Activated T-helper 17 cell treated with anti-CD3 and anti-CD28 coated beads, Interleukin-2, amount 50 U/mL, for 72 hours (primary cell): ENCODE measurements at places on chromosomes 1 and 21. TPM values are rescaled to one million over a fixed set of nuclear protein-coding genes. Genes with fewer than 3 reads are reported as not detected.
A peak's percentile ranks its signal among the peaks of the same experiment; 100 is the strongest.

DNA sequence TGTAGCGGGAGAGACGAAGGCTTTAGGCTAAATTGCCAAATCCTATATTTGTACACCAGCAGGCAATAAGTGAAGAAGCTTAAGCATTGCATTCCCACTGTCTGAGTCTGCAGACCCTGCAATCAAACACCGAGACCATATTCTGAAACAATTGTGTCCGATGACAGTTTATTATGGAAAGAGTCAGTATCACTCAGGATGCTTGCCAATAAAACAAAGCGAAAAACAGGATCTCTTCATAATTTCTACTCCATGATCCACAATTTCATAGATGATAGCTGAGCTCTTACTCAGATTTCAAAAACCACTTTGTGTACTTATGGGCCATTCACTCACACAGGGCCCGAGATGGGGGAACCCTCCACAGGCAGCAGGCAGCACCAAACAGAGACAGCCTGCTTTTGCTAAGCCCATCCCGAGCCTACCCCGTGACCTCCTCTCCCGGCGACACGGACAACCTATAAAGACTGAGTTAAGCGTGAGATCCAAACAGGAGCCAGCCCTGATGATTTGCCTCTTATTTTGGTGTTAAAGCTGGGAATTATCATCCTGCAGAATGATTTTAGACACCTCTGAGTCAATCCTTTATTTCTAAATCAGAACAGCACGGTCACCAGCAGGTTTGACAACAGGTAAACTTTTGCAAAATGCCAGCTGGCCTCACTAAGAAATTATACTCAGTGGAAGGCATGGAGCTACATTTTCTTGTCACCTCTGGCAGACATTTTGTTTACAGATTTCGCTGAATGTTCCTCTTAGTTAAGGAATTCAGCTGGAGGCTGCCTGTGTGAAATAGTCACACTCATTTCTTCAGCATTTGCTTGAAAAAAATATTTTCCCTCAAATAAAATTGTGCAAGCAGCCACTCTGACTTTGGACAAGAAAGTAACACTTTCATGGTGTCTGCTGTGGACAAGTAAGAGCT, 212.4 kb downstream of the GPATCH2 start:
- no peak for ATAC-seq

GRCh38 chr1:3899754-3900149, 320 bp downstream of the C1orf174 start:
- no peak for ATAC-seq

Gene CEP85
- total RNA-seq = 37.7 TPM

Gene NR0B2
- not detected for total RNA-seq

GRCh38 chr1:188089461-188089860, 1260.7 kb downstream of the PLA2G4A start:
- ATAC-seq = no peak

DNA sequence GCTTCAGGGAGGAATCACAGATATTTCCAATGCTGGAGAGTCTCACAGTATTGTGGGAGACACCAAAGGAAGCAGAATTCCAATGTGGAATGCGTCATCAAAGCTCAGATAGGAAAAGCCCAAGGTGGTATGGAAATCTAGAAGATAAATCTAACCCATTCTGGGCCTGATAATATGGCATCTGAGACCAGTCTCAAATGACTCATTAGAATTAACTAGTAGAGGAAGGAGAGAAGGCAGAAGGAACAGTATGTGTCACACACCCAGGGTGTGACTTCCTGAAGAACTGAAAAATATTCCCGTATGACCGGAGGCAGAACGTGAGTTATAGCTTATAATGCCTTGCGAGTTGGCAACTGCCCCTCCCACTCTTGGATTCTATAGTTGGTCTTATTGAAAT, 499.2 kb downstream of the PLPP3 start:
- no peak for ATAC-seq

- no peak for ATAC-seq
Observed at GRCh38 chr1:165350840-165351239, 5.7 kb downstream of the LMX1A start.

Gene TIPRL
- 43.0 TPM for total RNA-seq

DNA sequence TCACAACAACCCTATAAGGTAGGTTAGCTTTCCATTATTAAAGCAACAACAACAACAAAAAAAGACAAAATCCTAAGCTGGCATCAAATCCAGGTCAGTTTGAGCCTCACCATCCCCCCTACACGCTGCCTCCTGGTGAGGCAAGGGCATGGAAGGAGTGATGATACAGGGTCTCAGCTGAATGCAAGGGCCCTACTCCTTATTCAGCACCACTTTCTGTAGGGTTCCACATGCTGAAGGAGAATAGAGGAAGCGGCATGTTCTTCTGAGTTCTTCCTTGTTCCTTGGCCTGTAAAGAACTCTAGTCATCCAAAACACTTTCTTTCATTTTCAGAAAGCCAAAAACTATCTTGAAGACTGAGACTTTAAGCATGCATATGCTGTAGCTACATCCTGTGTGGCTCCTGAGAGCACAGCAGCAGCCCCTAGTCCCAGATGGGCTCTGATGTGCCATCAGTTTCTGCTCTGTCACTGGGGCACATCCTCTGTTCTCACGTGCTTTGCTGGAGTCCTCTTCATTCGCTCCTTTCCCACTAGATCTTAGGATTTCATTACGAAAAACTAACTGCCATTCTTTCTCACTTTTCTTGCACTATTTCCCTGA, 6.2 kb downstream of the ILDR2 start:
- no peak for ATAC-seq

Gene BTG2
- 340 TPM for total RNA-seq

DNA sequence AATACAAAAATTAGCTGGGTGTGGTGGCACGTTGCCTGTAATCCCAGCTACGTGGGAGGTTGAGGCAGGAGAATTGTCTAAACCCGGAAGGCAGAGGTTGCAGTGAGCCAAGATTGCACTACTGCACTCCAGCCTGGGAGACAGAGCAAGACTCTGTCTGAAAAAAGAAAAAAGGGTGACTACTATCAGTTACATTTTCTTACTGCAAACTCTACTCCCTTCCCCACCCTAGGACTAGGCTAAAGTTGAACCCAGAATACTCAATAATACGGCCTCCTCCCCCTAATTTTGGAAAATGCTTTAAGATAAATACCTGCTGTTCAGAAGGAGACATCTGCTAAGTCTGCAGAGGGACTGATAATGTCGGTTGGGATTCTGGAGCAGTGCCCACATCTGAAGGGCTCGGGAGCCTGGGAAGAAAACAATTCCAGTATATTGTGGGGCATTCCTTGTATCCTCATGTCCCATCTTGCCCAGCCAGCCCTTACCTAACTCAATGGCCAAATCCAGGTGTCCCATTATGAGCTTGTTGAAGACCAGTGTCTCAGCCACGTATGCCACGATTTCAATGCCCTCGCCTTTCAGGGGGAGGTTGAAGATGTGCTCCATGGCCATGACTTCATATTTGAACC, 89.7 kb downstream of the ADCY10 start:
- no peak for ATAC-seq

DNA sequence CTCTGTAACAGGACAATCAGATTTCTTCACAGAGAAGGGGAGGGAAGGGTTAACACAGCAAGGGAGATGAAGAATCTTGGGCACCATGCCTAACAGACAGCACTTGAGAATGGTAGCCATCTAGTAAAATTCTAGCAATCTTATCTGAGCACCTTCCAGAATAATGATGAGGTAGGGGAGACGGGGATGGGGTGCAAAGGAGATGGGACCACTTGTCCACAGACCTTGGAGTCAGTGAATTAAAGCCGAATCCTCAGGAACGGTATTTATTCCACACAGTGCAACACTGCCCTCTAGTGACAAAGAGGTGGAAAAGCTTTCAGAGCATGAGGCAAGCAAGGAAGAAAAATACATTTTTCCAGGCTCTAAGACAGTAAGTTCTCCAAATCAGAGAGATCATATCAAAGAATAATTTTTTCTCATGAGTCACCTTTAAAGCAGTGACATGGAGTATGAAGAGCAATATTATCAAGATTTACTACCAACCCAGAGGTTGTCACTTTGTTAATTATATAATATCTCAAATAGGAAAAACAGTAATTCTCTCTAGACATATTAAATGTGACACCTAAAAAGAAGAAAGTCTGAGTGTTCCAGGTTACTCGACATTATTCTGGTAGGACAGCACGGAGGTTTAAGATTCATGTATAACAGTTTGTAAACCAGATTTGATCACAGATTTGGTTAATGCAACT, 43.3 kb upstream of the LPAR3 start:
- ATAC-seq = peak; percentile 39

DNA sequence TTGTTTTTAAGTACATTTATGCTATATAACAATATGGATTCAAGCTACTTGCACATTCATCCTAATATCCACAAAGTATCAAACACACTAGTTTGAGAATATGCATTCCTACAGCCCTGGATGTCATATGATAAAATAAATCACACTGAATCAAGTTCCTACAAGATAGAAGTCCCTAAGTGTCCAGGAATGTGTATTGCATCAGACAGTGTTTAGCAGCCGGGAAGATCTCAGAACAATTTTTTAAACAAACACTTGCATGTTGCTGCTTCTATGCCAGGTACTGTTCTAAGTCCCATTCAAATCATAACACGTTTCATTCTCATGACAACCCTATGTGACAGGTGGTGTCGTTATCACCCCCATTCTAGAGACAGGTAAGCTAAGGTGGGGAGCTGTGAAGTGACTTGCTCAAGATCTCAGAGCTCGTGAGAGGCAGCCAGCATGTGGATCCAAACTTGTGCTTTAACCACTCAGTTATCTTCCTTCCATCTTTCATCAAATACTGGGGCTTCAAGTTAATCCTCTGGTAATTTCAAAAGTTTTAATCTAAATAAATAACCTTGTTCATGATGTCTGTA, 68.3 kb upstream of the KIF26B start:
- ATAC-seq = no peak

DNA sequence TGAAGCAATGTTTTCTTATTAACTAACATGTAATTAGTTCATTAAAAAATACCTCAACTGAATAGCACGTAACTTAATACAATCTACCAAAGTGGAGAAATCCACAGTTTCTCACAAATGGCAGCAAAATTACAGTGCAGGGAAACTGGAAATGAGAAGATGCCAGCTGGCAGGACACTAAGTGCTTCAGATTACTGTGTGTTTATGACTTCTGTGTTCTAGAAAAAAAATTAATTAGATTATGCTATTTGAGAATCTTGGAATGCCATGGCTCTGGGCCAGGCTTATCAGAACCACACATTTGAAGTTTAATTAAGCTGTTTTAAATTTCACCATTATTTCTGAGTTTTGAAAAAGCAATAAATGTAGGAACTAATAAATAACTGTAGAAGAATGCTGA, 357.6 kb downstream of the TGFB2 start:
- ATAC-seq = no peak

DNA sequence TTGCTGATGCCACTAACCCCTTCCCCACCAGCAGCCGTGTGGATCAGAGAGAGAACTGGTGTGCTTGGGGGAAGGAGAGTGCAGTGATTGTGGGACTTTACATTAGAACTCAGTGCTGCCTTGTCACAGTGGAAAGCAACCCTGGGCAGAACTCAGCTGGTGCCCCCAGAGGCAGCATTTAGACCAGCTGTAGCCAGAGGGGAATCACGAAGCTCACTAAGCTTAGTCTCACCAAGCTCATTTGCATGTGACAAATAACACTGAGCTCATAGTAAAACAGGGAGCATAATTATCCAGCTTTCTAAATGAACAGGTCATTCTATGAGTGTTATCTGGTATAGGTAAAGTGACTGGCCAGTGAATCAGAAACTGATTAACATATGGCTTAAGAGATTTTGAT, 9.8 kb upstream of the SMAP2 start:
- peak; percentile 99 for ATAC-seq

DNA sequence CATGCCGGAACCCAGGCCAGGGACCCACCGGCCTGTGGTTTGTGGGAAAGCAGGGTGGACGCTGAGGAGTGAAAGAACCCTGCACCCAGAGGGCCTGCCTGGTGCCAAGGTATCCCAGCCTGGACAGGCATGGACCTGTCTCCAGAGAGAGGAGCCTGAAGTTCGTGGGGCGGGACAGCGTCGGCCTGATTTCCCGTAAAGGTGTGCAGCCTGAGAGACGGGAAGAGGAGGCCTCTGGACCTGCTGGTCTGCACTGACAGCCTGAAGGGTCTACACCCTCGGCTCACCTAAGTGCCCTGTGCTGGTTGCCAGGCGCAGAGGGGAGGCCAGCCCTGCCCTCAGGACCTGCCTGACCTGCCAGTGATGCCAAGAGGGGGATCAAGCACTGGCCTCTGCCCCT, 18.5 kb downstream of the CSF1 start:
- ATAC-seq = no peak

Gene NBL1
- total RNA-seq = 15.0 TPM

DNA sequence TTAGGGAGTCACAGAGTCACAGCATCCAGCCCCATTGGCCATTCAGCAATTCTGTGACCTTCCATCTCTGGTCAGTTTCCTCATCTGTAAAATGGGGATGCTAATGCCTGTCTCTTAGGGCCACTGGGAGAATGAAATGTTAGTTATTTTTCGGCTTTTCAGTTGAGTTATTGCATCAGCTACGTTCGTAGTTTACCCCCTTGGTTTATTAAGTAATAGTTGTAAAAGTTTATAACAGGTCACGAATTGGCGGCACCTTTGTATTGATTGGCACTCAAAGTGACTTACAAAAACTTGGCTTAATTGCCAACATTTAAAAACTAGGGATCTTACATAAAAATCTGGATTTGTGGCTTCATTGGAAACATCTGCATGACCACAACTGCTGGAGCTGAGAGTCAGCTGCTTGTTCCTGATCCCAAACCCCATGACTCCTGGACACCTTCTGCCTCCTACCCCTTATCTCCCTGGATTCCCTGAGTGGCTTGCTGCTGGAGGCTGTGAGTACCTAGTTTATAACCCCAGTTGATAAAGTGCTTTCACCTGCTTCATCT, 23.0 kb upstream of the SLC1A7 start:
- no peak for ATAC-seq

Gene NT5C1A
- total RNA-seq = not detected

DNA sequence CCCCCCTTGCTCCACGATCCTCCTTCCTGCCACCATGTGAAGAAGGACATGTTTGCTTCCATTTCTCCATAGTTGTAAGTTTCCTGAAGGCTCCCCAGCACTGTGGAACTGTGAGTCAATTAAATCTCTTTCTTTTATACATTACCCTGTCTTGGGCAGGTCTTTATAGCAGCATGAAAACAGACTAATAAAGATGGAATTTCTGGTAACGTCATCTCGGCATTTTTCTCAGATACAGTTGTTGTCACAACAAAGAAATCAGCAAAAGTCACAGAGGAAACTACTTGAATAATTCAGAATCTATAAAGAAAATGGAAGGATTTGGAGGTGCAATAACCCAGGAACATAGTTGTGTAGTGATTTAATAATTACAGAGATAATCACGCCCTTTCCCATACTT, 4.4 kb downstream of the APCS start:
- no peak for ATAC-seq

GRCh38 chr1:222820171-222820712, 5.4 kb downstream of the DISP1 start:
- no peak for ATAC-seq

DNA sequence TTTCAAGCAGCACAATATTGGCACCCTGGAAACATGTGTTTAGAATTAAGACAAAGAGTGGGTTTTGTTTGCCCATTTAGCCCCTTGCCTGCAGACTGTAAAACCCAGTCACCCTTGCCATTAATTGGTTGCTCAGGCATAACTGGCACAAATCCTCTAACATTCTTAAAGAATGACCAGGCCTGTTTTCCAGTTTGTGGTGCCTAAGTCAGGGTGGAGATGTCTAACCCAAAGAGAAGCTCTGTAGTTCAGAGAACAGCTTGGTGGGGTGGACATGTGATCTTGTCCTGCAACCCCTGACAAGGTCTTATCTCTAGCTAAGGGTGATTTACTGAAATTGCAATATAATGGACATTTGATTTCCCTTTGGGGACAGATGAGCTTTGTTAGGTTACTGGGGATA, 8.8 kb upstream of the ANGPTL7 start:
- ATAC-seq = no peak
